ENCODE measurements at places on chromosomes 1 and 21.

DNA sequence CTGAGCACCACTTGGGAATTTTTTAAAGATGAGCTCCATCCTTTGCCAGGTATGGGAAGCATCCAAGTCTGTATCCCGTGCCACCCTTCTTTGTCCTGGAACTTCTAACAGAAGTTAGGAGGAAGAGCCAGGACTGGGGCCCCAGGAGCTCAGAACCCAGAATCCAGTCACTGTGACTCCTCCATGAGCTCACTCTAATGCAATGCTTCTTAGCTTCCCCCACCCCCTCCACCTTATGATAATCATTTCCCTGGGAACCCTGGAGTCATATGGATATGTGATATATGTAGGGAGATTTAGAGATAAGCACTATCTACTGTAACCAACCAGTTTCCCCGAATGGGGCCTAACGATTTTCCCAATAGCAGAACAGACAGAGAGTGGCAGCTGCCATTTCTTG is 758 bp upstream of the SPRR5 start:
- no peak overlapping the region for H3K27ac ChIP-seq
- no peak overlapping the region for H3K4me3 ChIP-seq
- H3K36me3 ChIP-seq, result no peaks in the 10 kb centered on the region

DNA sequence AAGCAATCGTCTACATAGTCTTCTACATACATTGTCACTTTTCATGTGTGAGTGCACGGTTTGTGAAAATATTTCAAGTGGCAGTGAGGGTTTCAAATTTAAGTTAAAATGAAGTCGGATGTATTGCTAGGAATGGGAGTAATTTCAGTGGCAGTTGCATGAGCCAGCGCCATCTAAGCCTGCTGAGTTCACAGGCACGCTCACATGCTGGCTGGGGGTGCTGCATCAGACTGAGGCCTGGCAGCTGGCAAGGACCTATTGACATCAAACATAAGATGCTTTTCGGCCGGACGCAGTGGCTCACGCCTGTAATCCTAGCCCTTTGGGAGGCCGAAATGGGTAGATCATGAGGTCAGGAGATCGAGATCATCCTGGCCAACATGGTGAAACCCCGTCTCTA is 80.7 kb downstream of the UBE4B start:
- DNase-seq, result no peak
- H3K36me3 ChIP-seq, result peaks cover 8% of the 10 kb centered on the region
- no peak overlapping the region for H3K4me3 ChIP-seq

DNA sequence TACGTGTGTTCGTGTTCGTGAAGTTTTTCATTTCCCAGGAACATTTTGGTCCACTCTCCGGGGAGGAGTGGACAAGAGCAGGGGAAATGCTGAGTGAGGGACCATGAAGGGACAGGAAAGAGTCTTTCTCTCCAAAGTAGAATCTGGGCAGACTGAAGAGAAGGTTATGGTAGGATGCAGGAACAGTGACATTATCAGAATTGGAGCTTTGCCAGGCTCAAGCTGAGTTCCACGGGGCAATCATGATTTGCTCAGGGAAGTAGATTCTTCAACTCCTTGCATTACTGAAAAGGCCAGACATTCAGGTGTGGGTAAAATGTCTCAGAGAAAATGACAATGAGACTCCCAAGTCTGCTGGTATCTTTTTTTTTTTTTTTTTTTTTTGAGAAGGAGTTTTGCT is 16.6 kb downstream of the ATP1A4 start:
- DNase-seq, result no peak
- H3K4me3 ChIP-seq, result no peak overlapping the region
- H3K4me1 ChIP-seq, result no peaks in the 10 kb centered on the region
- no peak overlapping the region for H3K27ac ChIP-seq
- H3K27me3 ChIP-seq, result peaks cover 10% of the 10 kb centered on the region

DNA sequence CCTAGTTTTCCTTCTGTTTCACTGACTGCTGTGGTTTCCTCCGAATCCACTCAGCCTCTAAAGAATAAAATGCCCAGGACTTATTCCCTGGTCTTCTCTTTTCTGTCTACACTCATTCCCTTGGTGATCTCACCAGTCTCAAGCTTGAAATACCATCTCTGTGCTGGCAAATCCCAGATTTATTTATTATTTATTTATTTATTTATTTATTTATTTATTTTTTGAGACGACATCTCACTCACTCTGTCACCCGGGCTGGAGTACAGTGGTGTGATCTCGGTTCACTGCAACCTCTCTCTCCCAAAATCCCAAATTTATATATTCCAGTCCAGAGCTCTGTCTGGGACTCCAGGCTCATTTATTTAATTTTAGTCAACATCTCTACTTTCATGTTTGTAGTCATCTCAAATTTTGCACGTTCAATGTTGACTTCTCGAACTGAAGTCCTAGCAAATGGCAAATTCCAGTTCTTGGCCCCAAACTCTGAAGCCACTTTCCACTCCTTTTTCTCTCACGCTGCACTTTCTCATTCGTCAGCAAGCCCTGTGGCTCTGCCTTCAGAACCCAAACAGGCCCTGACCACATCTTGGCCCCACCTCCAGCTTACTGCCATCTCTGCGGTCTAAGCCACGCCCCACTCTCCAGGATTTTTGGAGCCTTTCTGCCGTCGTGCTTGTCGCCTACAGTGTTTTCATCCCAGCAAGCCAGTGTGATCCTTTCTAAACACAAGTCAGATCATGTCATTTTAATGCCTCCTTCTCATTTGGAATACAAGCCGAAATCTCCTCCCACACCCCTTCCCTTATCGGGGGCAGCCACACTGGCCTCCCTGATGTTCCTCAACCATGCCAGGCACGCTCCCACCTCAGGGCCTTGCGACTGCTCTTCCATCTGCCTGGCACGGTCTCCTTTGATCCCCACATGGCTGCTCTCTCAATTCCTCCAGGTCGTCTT is 14.2 kb upstream of the TENT5B start:
- H3K36me3 ChIP-seq, result no peaks in the 10 kb centered on the region
- H3K27me3 ChIP-seq, result no peaks in the 10 kb centered on the region
- no peaks in the 10 kb centered on the region for H3K4me1 ChIP-seq
- H3K27ac ChIP-seq, result no peak overlapping the region
- DNase-seq, result no peak

- H3K4me3 ChIP-seq, result no peak overlapping the region
- no peaks in the 10 kb centered on the region for H3K27me3 ChIP-seq
- peak overlapping the region; percentile 39 for H3K27ac ChIP-seq
- H3K36me3 ChIP-seq, result no peaks in the 10 kb centered on the region
- no peak for DNase-seq
- no peaks in the 10 kb centered on the region for H3K4me1 ChIP-seq
These were observed 508.9 kb upstream of the PKN2 start for GRCh38 chr1:88175120-88175630.

Measured in SK-N-SH (cell line).